SJSA1 (cell line): ENCODE measurements at places on chromosomes 11 and 22. TPM values are rescaled to one million over a fixed set of nuclear protein-coding genes. Genes with fewer than 3 reads are reported as not detected.

Gene MIOX
- total RNA-seq: not detected in 2 replicates

GRCh38 chr11:76253416-76253815 lies 47.1 kb upstream of the WNT11 start:
- no peaks in the 10 kb centered on the region for H3K36me3 ChIP-seq
- H3K4me3 ChIP-seq: no peak overlapping the region

- no peak overlapping the region for H3K4me3 ChIP-seq
- H3K27me3 ChIP-seq: no peaks in the 10 kb centered on the region
- peaks cover 40% of the 10 kb centered on the region for H3K4me1 ChIP-seq
- H3K27ac ChIP-seq: no peak overlapping the region
These were observed 93.3 kb downstream of the ABTB2 start for GRCh38 chr11:34264303-34265110.

Gene PLAAT5
- total RNA-seq: 0.24 TPM in 1 of 2 replicates, not detected in the other

Gene OR6T1
- total RNA-seq: not detected in 2 replicates

DNA sequence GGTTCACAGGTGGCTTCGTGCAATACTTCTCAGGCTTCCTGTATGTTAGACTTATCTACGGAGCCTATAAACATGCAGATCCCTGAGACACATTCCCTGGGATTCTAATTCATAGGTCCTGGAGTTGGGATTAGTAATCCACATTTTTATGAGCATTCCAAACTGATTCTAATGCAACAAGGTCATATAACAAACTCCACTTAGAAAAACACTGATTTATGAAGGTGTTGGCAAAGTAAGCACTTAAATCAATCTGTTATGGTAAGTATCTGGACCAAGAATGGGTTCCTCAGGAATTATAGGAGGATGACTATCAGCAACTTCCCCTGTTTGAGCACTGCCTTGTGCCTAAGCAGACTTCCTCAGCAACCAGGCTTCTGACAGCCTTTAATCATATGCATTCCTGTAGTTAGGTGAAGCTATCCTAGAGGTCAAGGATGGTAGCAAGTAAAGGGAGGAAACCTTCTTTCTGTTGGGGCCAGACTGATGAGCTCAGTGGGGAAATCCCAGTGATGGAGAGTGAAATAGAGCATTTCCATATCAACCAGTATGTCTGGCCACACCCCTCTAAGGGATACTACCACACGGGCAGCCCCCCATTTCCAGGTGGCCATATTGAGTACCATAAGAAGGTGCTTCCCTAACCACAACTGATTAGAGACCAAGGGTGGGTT lies 89.6 kb downstream of the RASSF10 start:
- no peaks in the 10 kb centered on the region for H3K4me1 ChIP-seq
- H3K4me3 ChIP-seq: no peak overlapping the region
- no peaks in the 10 kb centered on the region for H3K36me3 ChIP-seq
- no peak for DNase-seq
- 0 out of 2 replicates have a peak, but pooled peaks cover 8% of the 10 kb centered on the region for H3K27me3 ChIP-seq

Gene OR51B4
- total RNA-seq: not detected in 2 replicates

- H3K4me1 ChIP-seq: no peaks in the 10 kb centered on the region; the same call in 1 of the 2 replicates
- no peak overlapping the region for H3K4me3 ChIP-seq
- no peaks in the 10 kb centered on the region for H3K36me3 ChIP-seq
- no peak overlapping the region for H3K27ac ChIP-seq
- DNase-seq: no peak
- no peaks in the 10 kb centered on the region for H3K27me3 ChIP-seq
These were observed 4.7 kb downstream of the ZDHHC13 start for GRCh38 chr11:19121646-19122045.

DNA sequence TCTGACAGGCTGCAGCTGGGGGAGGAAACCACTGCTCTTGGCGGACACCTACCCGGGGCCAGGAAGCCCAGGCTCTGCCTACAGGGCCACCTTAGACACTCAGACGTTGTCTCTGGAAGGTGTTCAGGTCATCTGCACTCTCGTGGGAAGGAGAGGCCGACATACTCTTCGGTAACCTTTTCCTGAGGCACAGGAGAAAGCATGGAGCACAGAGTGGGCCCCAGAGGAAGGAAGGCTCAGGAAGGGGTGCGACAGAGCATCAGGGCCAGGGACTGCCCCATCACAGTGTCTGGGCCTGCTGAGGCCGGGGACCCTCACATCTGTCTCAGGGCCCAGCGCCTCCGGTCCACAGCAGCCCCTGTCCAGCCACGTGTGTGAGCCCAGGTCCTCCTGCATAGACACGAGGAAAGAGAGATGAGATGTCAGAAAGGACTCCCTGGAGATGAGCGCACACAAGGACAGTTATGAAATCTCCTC lies 18.2 kb upstream of the TUB start:
- no peaks in the 10 kb centered on the region for H3K27me3 ChIP-seq
- no peaks in the 10 kb centered on the region for H3K36me3 ChIP-seq
- H3K4me1 ChIP-seq: no peaks in the 10 kb centered on the region
- no peak overlapping the region for H3K4me3 ChIP-seq

- H3K27ac ChIP-seq: no peak overlapping the region
- H3K4me3 ChIP-seq: no peak overlapping the region
- H3K36me3 ChIP-seq: no peaks in the 10 kb centered on the region
- peaks cover 6% of the 10 kb centered on the region; the same call in 1 of the 2 replicates for H3K4me1 ChIP-seq
- no peak for DNase-seq
These were observed 8.3 kb downstream of the PICK1 start for GRCh38 chr22:38065539-38065938.

Gene C1QTNF5
- total RNA-seq: 0.11 TPM in 1 of 2 replicates, not detected in the other

DNA sequence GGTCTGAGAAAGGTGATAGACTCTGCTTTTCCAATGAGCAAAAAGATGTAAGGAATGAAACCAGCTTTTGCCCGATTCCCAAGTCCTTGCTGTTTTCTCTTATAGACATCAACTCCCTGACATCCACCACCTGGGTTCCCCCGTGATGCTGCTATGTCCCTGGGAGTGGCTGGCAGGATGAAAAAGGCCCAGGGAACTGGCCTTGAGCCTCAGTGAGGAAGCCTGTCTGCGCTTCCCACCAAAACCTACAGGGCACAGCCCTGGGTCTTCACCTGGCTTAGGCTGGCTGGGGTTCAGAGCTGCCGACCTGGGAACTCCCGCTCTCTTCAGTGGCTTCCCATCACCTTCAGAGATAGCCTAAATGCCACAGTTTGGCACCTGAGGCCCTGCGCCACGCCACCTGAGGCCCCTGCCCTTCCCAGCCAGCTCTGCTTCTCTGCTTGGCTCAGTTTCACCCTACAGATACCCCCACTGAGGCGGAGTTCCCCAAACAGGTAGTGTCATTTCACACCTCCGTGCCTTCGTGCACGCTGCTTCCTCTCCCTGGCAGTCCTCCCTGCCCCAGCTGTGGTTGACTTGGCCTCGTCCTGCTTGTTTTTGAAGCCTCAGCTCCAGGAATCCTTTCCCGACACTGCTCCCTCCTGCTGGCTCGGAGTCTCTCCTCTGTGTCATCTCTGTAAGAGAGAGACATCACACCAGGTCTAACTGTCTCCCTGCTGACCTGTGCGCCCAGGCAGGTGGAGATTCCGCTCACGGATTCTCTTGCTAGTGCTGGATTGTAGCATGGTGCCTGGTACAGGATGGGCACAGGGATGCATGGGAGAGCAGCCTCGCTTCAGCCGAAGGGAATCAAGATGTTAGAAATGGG lies 10.7 kb downstream of the SLC37A2 start:
- no peak overlapping the region for H3K27ac ChIP-seq
- H3K4me1 ChIP-seq: no peaks in the 10 kb centered on the region
- no peaks in the 10 kb centered on the region for H3K36me3 ChIP-seq
- H3K27me3 ChIP-seq: no peaks in the 10 kb centered on the region
- no peak for DNase-seq

Gene KCNQ1OT1
- total RNA-seq: 1.3 and 2.1 TPM in 2 replicates

Gene OR4A16
- not detected in 2 replicates for total RNA-seq

Gene CREBZF
- 15.2 and 24.6 TPM in 2 replicates for total RNA-seq

DNA sequence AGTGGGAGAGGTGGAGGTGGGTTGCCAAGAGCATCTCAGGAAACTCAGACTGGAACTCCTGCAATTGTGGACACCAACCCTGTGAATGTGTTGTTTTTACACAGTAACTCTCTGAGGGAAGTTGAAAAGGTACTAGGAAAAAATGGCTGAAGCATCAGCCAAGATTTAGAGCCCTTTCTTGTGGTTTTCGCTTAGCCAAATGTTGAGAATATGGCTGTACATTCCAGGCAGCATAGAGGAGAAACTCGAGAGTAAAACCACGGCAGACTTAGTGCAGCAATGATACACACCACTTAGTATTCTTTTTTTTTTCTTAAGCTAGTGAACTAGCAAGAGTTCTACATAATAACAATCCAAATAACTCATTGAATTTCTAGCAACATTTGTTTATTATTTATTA lies 309.7 kb upstream of the MTNR1B start:
- H3K4me1 ChIP-seq: no peaks in the 10 kb centered on the region
- DNase-seq: no peak
- no peak overlapping the region for H3K27ac ChIP-seq
- no peaks in the 10 kb centered on the region for H3K36me3 ChIP-seq
- no peak overlapping the region for H3K4me3 ChIP-seq
